ENCODE measurements at places on chromosomes 7 and 10.

DNA sequence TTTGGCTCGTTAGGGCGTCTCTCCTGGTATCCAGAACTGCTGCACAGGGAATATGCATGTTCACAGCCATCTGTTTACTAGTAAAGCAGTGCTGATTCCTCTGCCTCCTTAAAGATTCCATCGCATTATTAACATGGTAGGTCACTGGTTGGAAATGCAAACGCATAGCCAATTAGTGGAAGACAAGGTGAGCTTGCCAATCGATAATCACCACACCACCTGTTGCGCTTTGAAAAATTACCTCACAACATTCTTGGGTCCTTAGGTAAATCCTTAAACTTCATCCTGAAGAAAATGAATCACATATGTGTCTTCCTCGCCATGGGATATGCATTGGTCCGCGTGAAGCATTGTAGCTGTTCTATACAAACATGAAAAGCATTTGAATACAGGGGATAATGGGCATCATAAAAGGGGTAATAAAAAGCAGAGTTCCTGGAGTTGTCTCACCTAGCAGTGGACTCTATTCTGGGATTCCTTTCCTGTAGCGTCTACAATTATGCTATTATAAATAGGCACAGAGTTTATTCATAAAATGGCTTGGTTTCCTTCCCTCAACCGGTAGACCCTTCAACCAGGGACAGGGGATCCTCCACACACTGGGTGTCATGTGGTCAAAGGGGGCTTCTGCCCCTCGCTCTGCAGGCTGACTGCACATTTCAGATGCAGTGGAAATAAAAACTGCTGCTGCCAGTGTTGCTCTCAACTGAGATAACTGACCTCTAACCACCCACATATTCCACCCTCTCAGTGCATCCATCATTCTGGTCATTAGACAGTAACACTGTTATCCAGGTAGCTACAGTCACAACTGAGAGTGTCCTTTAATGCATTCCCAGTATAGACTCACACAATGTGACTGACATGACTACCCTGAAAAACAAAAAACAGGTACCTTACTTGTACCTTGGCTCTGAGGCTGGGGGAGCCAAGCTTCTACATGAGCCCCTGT, 389.2 kb upstream of the NFE2L3 start:
- DNase-seq, result no peak

DNA sequence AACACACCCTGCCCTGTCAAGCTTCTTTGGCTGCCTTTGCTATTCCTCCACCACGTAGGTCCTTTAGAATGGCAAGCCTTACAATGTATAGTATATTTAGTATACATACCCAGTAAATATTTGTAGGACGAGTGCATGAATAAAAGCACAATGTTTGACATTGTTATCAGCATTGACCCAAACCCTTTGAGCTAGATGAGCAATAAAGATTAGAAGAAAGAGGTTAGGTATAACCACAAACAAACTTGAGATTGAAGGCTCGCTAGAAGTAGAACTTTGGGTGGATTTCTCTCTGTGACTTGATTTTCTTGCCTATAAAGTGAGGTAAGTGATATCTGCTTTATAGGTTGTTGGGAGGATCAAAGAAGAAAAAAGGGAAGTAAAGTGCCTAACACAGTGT, 561.0 kb upstream of the GALNT17 start:
- DNase-seq, result no peak

- no peak for DNase-seq
These were observed 830 bp downstream of the MET start for GRCh38 chr7:116672596-116673456.

DNA sequence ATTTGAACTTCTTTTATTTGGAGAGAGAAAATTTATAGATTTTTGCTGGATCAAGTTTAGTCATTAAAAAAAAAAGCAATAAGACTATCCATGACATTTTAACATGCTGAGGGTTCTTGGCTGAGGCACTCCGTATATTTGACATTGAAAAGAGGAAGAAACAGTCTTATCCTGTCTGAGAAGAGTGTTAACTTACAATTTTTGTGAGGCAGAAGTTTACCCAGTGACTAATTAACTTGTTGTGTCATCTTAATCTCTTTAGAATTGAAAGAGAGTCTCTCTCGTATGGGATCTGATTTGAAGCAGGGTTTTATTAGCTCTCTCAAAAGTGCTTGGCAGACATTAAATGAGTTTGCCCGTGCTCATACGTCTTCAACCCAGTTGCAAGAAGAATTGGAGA, 39.3 kb downstream of the SEC23IP start:
- no peak for DNase-seq

All from brain pericyte (primary cell).